Thoracic aorta (tissue), 2 donors: ENCODE measurements at places on chromosomes 12 and 14. TPM values are rescaled to one million over a fixed set of nuclear protein-coding genes. Genes with fewer than 3 reads are reported as not detected.

Gene HOXC13
- total RNA-seq = not detected

Gene TPH2
- not detected for total RNA-seq

DNA sequence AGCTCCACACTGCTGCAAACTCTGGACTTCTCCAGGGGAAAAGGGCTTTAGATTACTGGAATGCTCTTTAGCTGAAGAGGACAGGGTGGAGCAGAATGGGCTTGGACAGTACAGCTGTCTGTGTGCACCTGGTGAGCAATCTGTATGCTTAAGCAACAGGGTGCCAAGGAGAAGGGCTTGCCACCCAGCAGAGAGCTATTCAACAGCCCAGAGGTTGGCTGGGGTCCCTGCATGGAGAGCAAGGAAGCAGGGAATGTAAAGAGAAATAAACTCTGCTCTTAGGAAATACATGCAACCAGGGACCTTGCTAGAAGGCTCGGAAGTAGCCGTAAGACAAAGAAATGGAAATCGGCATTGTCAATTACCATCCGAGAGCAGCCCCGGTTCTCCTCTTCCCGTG is 53.0 kb upstream of the CORO1C start:
- DNase-seq = no peak

DNA sequence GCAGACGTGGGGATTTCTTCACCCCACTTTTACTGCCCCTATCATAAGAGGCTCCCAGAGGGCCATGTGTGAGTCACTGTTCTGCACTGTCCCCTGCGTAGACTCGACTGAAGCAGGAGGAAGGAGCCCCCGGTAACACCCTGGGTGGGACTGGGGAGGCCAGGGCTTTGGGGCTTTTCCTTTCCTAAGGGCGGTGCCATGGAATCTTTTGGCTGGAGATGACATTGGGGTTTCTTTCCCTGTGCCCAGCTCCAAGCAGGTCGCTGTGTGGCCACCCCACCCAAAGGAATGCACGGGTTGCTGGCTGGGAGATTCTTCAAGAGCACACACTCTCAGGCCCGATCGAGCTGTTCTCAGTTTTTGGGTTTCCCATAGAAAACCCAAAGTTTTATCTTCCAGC is 62.3 kb upstream of the RIN3 start:
- DNase-seq = no peak

DNA sequence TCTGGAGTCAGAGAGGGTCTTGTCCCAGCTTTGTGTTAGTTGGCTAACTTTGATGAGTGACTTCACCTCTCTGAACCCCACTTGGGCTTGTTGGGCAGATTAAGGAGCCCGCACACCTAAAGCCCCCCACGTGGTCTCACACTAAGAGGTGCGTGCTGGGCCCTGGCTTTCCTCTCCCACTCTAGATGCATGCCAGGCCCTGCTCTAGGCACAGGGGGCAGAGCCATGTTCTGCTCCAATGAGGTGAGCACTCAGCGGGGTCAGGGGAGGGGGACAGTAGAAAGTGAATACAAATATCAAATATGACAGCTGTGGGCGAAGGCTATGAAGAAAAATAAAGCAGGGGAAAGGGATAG is 119.0 kb downstream of the GCH1 start:
- DNase-seq = no peak
